ENCODE measurements at places on chromosomes 6 and 20.

DNA sequence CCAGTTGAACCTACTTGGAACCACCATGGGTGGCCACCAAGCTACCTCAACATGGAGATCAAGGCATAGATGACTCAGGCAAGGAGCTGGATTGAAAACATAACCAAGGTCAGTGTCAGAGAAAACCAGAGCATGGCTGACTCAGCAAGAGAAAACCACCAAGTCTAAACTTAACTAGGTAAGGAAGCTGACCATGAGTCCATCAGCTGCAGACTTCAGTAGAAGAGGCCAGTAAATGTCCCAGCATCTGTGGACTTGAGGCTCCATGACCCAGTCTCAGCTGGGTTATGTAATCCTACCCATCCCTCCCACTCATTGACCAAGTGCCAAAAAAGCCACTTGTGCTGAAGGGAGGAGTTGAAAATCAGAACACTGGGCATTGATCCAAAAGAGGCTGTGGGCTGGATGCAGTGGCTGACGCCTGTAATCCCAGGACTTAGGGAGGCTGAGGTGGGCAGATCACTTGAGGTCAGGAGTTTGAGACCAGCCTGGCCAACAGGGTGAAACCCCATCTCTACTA is 93.7 kb upstream of the CBLN4 start:
- no peak for DNase-seq

DNA sequence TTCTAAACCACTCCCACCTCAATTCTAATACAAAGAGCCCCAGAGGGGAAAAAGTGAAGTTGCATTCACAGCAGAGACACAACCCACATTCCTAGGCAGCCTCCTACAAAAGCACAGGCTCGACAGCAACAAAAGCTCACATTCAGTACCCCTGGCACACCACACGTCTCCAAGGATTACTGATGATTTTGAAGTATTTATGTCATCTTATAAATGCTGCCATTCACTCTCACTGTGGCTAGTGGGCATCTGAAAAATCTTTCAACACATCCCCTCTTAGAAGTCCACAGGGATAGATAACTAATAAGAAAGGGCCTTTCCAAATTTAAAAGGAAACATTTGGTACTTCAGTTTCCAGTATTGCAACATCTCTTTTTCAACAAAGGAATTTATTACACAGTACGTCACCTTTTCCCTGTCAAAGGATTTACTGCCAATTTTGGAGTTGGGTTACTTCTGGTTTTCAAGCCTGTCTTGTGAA is 146.7 kb downstream of the TASP1 start:
- DNase-seq = peak; percentile 17

GRCh38 chr20:43821795-43822194 is 92.9 kb upstream of the TOX2 start:
- no peak for DNase-seq

DNA sequence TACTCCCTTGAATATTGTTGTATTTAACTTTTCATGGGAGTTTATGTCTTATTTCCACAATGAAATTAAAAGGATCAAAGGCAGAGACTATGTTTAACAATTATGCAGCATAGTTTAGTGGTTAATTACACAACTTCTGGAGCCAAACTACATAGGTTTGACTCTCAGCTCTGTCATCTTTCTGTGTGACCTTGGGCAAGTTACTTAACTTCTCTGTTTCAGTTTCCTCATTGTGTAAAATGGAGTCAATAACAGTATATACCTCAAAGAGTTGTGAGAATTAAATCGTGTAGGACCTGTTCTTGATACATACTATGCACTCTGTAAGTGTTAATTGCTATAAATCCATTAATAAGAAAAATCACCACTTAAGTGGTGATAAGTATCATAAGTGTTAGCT is 48.3 kb downstream of the BTBD9 start:
- DNase-seq = no peak

DNA sequence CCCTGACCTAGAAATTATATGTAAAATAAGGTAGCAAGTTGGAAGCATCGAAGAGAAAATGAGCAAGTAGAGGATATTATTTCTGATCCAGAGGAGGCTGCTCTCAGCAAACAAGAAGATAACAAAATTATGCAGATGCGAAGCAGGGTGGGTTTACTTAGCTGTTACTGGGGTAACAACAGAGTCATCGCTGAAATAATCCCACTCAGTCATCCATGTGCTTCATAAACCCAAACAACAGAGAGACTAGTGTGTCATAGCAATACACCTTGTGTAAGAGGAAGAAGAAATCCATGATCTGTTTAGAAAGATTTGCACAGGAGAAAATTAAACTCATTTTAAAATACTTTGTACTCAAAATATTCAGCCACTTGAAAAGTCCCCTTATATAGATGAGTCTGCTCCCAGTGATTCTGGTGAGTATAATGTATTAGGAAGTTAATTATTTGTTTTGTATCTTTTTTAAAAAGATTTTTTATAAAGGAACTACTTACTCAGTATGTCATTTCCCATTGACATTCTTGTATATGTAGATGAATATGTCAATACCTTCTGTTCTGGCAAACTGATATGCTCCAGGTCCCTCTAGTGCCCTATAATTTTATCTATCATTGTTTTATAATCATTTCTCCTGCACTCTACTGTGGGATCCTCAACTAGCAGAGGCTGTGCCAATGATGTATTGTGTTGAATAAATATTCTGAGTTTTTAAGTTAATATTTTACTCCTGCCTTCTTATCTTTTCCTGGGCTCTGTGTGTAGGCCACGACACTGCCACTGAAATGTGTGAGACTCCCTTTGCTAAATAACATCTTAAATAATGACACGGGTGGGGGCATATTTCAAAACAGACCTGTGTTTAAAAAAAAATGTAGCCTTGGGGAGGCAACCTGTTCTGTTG is 8.6 kb upstream of the HIVEP2 start:
- no peak for DNase-seq

DNA sequence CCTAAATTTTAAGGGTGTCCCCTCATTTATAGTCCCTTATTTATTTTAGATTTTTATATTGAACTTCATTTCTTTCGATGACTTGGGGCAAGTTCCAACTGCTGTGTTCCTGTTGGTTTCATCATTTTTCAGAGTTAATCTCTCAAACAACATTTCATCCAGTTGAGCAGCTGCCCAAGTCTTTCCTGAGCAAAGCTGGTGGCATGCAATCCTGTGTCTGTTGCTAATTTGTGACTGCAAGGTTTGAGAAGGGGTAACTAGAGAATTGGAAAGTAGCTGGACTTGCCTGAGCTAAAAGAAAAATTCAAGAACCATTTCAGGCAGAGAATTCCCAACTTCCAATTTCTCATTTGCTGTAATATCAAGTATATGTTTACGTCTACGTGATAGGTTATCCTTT is 881.5 kb upstream of the SLC35B3 start:
- no peak for DNase-seq

DNA sequence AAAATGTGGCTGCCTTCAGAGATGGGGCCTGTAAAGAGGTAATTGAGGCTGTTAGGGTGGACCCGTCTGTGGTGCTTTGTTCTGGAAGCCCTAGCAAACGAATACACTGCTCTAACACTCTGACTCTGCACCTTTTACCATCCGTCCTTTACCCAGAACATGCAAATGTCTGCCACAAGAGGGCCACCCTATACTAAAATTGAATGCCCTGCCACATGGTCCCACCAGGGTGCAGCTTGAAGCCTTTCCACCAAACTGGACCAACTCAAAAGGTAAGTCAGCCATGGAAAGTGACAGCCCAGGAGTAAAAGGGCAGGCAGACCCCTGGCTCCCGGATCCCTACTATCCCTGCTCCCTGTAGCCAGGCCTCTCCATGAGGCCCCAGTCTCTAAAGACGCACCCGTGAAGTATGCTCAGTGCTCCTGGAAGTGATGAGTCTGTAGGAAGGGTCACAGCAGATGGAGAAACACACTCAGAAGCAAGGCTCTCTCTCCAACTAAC is 5.8 kb upstream of the BFSP1 start:
- peak; percentile 78 for DNase-seq

DNA sequence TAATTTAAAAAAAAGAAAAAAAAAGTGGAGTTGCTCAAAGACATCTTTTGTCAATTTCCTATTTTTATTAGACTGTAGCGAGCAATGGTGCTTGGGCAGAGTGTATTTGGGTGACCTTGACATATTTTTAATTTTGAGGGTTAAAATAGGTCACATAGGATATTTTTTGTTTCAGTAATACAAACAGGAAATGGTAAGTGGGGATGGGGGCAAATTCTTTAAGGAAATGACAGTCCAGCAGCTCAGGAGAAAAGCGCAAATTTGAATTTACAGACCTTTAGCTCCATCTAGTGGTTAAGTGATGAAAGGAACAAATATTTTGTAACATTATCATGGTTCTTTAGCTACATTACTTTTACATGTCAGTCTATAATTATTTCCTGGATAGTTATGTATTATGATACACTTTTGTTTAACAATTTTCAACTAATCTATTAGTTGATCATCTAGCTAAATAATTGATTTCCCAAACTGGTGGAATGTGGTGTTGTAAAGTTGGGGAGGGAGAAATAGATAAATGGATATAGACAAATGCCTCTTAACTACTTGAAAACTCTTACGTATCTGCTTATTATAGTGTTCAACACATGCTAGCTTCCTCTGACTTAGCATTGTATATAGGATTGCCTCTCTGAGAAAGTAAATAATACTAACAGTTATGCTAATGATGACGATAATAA is 10.0 kb downstream of the CITED2 start:
- DNase-seq = no peak

DNA sequence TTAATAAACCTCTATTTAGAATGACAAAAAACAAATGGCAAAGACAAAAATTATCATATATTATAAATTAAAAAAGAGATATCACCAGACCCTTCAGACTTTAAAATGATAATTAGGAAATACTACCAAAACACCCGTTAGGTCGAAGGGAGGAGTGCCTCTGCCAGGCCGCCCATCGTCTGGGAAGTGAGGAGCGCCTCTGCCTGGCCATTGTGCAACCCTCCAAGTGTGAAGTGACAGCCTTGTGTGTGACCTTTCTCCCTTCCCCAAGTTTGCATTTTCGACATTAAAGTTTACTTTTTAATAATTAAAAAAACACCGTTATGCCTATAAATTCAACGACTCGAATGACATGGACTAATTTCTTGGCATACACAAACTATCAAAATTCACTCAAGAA is 64.5 kb upstream of the TASP1 start:
- DNase-seq = peak; percentile 7

DNA sequence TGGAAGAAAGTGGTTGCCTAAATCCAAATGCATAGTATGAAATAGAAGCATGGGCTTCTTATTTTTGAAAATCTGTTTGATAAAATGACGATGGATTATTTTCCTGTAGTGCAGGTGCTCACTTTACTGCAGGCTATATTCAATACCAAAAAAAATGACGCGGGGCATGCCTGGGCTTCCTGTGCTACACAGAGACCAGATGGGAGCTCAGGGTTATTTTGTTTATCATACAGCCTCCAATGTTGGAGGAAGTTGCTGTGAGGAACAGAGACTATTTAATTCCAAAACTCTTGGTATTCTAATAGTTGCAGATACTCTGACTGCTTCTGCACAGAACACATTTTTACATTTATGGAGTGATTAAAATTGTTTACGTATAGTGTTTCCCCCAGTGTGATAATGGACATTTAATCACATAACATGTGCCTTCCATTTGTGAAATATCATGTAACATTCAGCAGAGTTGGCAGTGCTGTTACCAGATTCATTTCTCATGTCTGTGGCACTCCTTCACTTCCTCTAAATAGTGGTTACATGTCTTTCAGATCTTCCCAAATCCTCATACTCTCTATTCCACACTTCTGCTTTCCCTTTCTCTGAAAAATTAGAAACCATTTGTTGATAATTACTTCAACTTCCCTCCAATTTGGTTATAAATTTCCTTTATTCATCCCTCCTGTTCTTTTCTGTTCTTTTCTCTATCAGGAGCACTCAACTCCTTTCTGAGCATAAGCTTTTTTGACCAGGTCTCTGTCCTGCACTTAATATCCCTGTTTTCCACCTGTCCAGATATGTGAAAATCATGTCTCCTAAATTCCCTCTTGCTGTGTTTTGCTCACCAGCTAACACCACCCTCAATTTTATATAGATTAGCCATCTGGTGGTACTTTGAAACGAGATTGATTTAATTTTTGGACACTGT is 121.6 kb downstream of the ADGRB3 start:
- DNase-seq = no peak
